ENCODE measurements at places on chromosomes 16 and 17.

DNA sequence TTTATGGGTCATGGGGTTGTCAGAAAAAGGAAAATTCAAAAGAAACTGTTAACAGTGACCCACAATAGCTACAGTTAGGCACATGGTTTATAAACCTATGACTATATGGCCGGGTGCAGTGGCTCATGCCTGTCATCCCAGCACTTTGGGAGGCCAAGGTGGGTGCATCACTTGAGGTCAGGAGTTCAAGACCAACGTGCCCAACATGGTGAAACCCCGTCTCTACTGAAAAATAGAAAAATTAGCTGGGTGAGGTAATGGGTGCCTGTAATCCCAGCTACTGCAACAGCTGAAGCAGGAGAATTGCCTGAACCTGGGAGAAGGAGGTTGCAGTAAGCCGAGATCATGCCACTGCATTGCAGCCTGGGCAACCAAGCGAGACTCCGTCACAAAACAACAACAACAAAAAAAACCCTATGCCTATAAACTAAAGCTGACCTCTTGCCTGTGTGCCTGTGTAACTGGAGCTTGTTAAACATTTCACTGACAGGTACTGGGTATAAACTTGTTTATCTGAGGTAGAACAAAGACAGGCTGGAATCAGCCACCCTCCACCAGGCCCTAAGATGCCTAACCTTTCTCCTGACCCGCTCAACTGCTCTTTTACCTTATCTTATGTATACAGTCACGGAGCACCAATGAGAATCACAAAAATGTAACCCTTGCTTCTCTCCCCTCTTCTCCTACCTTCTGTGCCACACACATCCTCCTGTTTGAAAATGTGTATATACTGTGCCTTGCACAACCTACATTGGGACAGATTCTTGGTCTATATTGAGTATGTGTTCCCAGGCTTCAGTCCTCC is 62.9 kb upstream of the ATF7IP2 start:
- no peak for DNase-seq

DNA sequence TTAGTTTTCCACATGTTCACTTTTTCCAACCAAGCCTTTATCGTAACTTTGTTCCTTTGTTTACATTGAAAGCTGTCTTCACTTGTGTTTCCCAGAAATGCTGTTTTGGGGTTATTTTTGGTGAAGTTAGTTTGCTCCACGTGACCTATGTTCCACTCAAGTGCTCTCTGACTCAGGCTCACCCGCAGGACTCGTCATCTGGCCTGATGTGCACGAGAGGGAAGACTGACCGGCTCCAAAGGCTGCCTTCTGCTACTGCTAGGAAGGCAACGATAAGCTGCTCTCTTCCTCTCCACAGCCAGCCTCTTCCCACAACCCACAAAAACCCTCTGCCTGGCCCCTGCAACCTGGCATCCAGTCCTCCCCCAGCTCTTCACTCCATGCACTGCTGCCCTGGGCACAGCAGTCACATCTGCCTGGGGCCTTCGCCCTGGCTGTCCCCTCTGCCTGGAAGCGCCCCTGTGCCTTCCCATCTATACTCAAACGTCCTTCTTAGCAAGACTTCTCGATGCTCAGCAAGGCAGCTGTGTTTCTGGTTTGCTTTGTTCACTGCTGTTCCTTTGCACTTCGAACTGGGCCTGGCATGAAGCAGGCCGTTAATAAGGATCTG is 28.0 kb downstream of the ZCCHC14 start:
- no peak for DNase-seq

DNA sequence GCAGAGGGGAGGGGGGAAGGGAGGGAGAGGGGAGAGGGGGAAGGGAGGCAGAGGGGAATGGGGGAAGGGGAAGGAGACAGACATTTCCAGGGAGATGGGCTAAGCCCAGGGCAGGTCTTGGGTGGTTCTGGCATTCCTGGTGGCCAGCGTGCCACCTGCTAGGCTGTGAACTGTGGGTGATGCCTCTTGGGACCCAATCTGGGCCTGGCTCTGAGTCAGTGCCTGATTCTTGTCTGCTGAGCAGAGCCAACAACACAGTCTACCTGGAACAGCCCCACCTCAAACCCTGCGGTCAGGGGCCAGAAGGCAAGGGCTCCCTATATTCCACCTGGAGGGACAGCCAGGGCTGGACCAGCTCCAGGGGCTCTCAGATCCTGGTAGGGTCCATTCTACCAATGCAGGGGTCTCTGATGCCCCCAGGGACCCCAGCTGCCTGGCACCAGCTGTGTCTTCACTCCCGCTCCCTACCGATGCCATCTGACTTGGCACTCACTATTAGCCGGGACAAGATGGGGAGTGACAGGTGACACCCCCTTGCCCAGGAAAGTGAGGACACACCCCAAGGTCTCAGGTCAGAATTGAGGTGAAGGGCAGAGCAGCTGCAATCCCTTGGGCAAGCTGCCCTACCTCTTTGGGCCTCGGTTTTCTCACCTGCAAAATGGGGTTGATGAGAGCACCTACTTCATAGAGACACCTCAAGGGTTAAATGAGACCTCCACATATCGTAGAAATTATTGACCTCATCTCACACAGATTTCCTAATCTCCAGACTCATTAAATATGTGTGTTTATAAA is 87.2 kb downstream of the LITAF start:
- DNase-seq = no peak

DNA sequence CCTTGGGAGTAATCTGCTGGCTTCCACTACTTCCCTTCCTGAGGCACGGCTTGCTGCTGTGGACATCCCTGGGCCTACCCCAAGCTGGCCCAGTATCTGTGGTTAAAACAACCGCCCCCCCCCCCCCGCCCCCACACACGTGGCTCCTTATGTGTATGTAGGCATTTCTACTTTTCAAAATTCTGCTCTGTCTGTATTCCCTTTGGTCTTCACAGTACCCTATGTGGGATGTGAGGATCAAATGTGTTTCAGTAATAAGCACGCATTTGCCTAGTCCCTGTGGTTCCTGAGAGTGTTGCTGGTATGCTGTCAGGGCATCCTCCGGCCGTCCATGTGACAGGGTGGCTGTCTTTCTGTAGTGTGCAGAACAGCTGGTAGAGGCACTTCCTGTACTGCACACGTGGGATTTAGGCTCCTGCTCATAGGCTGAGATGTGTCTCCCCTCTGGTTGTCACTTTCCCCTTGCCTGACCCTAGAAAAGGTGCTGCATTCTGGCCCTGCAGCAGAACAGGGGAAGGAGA is 2.2 kb downstream of the NT5M start:
- DNase-seq = peak; percentile 29

DNA sequence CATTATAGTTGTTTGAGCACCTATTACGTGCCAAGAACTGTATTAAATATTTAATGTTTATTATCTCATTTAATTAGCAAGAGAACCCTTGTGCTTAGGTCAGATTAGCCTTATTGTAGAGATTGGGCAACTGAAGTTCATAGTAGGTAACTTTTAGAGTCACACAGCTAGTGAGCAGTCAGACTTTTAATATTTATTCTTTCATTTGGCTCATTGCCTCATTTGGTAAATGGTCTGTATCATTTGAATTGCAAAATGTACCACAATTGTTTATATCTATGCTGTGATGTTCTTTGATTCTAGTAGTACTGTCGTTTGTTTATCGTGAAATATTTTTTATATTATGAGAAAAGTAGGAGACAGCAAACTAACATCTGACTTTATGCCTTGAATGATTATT is 7.6 kb downstream of the CLTC start:
- DNase-seq = no peak

GRCh38 chr17:30241051-30241450 is 5.6 kb upstream of the SLC6A4 start:
- DNase-seq = no peak

DNA sequence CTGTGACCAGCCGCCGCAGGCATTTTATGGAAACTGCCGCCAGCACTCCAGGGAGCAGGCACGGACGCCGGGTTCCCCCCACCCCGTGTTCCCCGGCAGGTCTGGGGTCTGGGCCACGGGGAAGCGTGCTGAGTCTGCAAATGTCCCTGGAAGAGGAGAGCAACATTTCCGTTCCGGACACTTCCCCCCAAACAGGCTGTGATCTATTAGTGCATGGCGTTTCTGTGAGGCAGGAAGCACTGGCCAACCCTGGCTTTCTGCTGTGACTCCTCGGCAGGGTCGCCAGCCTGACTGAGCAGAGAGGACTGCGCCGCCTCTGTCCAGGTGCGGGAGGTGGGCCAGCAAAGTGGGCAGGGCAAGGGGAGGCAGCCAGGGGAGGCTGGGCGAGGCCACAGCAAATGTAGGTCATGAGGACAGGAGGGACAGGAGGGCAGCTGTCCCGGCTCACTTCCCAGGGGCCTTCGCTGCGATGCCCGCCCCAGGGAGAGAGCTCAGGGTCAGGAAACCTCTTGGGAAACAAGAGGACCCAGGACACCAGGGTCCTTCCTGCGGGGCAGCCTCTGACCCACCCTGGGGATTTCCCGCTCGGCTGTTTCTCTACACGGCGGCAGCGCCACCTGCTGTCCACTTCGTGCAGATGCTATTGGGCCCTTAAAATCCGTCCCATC is 9.5 kb downstream of the FOXF1 start:
- DNase-seq = peak; percentile 30

DNA sequence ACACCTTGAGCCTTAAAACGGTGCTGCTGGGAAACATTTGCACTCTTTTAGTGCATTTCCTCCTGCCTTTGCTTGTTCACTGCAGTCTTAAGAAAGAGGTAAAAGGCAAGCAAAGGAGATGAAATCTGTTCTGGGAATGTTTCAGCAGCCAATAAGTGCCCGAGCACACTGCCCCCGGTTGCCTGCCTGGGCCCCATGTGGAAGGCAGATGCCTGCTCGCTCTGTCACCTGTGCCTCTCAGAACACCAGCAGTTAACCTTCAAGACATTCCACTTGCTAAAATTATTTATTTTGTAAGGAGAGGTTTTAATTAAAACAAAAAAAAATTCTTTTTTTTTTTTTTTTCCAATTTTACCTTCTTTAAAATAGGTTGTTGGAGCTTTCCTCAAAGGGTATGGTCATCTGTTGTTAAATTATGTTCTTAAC is 4.4 kb downstream of the SOX9 start:
- no peak for DNase-seq

GRCh38 chr16:51762081-51762996 is 611.3 kb upstream of the SALL1 start:
- no peak for DNase-seq

DNA sequence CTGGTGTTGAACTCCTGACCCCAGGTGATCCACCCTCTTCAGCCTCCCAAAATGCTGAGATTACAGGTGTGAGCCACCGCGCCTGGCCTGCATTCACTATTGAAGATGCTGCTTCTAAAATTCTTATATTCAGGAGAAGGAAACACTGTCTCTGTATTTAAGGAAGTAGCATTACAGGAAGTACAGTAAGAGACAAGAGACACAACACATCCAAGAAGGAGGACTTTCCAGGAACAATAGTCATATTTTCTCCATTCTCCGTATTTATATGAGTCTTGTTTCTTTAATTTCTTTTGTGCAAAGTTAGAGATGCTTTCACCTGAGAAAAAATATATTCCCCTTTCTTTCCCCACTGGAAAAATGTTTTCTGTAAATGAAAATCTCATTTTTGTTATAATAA is 18.3 kb upstream of the ABCA3 start:
- DNase-seq = no peak

DNA sequence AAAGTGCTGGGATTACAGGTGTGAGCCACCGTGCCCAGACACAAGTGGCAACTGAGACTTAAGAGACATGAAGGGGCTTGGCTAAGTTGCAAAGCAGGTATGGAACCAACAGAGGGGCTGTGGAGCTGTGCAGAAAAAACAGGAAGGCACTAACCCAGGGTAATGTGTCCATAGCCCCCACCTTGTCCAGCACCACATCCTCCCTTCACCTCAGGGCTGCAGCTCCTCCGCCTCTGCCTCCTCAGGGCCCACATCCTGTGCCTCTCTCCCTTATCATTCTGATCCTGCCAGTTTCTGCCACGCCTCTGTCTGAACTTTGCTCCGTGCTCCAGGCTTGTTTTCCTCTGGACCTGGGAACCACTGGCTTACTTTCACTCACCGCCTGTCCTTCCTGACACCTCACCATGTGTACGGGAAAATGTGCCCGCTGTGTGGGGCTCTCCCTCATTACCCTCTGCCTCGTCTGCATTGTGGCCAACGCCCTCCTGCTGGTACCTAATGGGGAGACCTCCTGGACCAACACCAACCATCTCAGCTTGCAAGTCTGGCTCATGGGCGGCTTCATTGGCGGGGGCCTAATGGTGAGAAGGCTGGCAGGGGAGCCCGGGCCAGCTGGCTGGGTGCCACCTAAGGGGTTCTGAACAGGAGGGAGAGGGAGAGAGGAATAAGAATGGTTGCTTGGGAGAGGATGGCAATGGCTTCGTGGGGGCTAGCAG is at the start of gene TM4SF5:
Gene TM4SF5, plus strand, starts transcription at position 368 of the 716 bp plus-strand sequence. Its CDS starts 37 bp downstream, at position 405.
- DNase-seq = no peak

DNA sequence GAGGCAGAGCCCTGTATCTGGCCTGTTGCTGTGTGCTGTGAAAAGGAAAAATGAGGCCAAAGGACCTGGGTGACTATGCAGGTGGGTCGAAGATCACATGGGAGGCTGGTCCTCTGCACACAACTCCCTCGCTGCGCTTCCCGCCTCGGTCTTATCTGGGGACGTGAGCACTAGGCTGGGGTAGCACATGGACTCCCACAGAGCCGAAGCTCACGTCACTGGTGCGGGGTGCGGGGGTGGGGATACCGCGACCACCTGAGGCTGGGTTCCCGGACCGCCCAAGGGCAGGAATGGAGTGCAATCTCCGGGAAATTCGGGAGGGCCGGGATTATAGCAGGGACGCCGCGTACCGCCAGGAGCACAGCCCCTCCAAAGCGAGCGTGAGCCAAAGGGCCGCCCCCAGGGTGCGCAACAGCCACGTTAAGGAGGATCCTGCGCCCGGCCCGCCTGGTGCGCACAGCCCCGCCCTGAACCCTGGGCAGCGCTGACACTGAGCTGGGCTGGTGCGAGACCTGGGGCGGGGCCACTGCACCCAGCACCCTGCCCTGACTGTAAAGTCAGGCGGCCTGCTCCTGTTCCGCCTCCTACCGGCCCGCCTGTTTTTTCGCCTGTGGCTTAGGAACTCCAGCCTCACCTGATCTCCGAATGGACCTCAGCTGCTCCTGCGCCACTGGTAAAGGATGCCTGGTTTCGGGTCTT is 4.8 kb downstream of the MT1A start:
- DNase-seq = peak; percentile 88

DNA sequence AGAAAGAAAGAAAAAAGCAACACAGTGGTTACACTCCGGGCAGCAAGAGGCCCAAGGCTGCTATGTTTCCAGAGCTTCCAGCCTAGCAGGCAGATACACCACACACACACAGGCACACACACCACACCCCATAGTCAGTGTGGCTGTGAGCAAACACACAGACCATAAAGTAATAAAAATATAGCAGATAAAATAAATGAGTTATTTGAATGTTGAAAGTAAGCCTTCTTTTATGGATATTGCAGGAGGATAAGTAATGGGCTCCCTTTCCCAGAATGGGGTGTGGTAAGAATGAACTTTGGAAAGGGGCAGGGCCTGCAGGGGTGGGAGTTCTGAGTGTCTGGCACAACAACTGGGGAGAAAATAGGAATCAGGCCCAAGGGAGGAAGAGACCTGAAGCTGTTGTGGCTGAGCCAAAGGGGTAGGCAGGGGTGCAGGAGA is 4.8 kb upstream of the CDK5RAP3 start:
- no peak for DNase-seq

- DNase-seq = no peak
Observed at GRCh38 chr16:19872179-19872863, 12.3 kb downstream of the GPRC5B start.

- no peak for DNase-seq
Observed at GRCh38 chr17:46879101-46879500, 27.7 kb downstream of the WNT9B start.

Data from CD4-positive, alpha-beta T cell (primary cell).